ENCODE measurements at places on chromosomes 6 and 20. TPM values are rescaled to one million over a fixed set of nuclear protein-coding genes. Genes with fewer than 3 reads are reported as not detected.

The RIPOR3 gene
- total RNA-seq = 15.7 TPM

The ACAT2 gene
- 8.2 TPM for total RNA-seq

The SLC25A27 gene
- 19.2 TPM for total RNA-seq

The KCNQ2 gene
- not detected for total RNA-seq

The PET117 gene
- total RNA-seq = 8.6 TPM

The HLA-DOA gene
- 1.4 TPM for total RNA-seq

The SIRPA gene
- 25.4 TPM for total RNA-seq

The NOTCH4 gene
- total RNA-seq = 13.1 TPM

The CPXM1 gene
- 0.80 TPM for total RNA-seq

The RSPO4 gene
- total RNA-seq = not detected

The ASXL1 gene
- total RNA-seq = 86.4 TPM

The CLDN20 gene
- total RNA-seq = not detected

The PDYN gene
- not detected for total RNA-seq

The USP49 gene
- 3.3 TPM for total RNA-seq

The BPIFB2 gene
- not detected for total RNA-seq

The OR2B2 gene
- total RNA-seq = not detected

The PRRT1 gene
- 2.4 TPM for total RNA-seq

The WFDC2 gene
- total RNA-seq = 11.0 TPM

The PSORS1C2 gene
- not detected for total RNA-seq

The CD24 gene
- 2,167 TPM for total RNA-seq

The CFB gene
- 9.0 TPM for total RNA-seq

The PCSK2 gene
- 0.64 TPM for total RNA-seq

The RBM24 gene
- total RNA-seq = not detected

The KCNK17 gene
- not detected for total RNA-seq

The RAMACL gene
- total RNA-seq = 1.2 TPM

The DXO gene
- 29.9 TPM for total RNA-seq

The KIF25 gene
- not detected for total RNA-seq

The EEF1A2 gene
- total RNA-seq = 2.4 TPM

The FHL5 gene
- total RNA-seq = 2.9 TPM

The DHX16 gene
- total RNA-seq = 39.6 TPM

The MOCS3 gene
- 4.0 TPM for total RNA-seq

The ASIP gene
- total RNA-seq = not detected

The TRERF1 gene
- 8.0 TPM for total RNA-seq
